ENCODE measurements at places on chromosomes 3 and 15. TPM values are rescaled to one million over a fixed set of nuclear protein-coding genes. Genes with fewer than 3 reads are reported as not detected.

- DNase-seq = no peak
- H3K27me3 ChIP-seq = peaks cover 4% of the 10 kb centered on the region
- H3K4me1 ChIP-seq = no peaks in the 10 kb centered on the region
Observed at GRCh38 chr3:193932136-193932535, 203.8 kb upstream of the HES1 start.

DNA sequence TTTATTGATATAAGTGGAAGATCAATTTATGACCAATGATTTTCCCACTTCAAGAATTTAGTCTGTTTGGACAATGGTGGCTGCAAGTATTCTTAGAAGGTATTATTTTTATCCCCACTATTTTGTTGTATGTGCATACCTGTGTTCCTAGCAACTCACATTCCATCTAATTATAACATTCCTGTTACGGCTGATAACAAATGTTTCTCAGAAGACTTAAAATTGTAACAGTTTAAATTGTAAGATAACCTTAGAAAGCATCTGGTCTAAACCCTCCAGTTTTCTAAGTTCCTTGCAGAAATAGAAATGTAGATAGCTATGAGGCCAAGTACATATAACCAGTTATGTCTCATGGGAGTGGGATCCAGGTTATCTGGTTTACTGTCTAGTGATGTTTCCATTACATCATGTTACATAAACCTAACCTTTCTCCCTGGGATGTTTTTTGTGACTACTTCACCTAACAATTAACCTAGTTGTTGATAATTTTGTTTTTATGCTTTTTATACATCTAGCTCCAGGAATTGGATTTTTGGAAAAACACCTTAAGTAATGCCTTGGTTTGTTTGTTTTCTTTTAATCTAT, 11.1 kb upstream of the MFN1 start:
- H3K36me3 ChIP-seq = peaks cover 26% of the 10 kb centered on the region
- H3K4me3 ChIP-seq = no peak overlapping the region
- H3K4me1 ChIP-seq = peaks cover 12% of the 10 kb centered on the region
- H3K27me3 ChIP-seq = no peaks in the 10 kb centered on the region

DNA sequence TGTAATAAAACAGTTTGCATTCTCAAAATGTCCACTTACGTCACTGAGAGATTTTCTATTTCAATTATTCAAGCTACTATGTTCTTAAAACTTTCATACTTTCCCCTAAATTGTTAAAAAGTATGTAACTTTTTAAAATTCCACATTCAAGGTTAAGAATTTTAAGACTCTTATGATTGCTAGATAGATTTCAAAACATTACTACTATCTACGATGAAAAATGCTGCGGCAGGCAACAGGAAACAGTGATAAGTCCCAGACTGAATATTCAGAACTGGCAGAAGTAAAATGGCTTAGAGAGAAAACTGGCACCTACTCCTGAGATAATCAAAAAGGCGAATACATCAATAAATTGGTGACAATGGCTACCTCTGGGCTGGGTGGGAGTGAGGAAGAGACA, 16.2 kb downstream of the ATP13A3 start:
- H3K27ac ChIP-seq = no peak overlapping the region
- DNase-seq = no peak
- no peaks in the 10 kb centered on the region for H3K27me3 ChIP-seq
- H3K4me3 ChIP-seq = no peak overlapping the region
- peaks cover 3% of the 10 kb centered on the region for H3K36me3 ChIP-seq

DNA sequence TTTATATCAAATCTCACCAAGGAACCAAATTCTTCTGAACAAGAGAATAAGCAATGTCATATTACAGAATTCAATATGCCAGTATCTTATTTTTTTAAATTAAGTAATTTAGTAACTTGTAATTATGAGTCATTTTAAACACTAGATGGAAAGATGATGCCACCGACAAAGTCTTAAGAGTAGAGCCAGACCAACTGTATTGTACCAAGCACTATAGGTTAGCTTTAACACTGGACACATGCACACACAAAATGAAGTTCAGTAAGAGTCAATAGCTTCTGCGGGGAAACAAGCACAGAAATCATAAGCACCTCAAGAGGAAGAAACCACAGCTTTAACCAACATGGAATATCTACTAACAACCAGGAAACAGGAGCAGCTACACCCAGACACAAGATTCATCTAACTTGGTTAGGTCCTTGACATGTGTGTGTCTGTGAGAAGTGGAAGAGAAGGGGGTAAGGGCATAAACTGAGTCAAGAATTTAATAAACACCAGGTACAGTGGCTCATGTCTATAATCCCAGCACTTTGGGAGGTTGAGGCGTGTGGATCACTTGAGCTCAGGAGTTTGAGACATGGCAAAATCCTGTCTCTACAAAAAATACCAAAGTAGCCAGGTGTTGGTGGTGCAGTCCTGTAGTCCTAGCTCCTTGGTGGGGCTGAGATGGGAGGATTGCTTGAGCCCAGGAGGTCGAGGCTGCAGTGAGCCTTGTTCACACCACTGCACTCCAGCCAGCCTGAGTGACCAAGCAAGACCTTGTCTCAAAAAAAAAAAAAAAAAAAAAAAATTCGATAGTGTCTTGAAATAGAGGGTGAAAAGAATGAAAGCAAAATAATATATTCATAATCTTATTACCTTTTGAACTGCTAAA, 28.9 kb downstream of the DENND4A start:
- no peak for DNase-seq
- peak overlapping the region; percentile 30 for H3K27ac ChIP-seq
- H3K4me3 ChIP-seq = no peak overlapping the region

DNA sequence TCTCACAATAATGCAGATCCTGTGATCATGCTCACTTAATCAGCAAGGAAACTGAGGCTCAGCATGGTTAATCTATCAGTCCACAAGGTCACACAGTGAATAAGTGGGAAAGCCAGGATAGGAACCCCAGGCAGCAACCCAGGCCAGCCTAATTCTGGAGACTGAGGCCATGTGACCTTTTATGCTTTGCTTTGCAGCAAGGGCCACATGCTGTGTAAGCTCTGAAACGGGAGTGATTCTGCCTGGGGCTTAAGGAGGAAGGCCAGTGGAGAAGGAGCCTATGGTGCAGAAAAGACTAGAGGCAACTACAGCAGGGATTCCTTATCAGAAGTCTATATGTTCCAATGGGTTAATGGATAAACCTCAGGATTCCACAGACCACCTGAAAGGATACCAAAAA, 157.6 kb upstream of the PPP2R3A start:
- no peaks in the 10 kb centered on the region for H3K27me3 ChIP-seq
- no peak for DNase-seq
- H3K27ac ChIP-seq = no peak overlapping the region
- no peaks in the 10 kb centered on the region for H3K4me1 ChIP-seq
- no peak overlapping the region for H3K4me3 ChIP-seq

- H3K36me3 ChIP-seq = no peaks in the 10 kb centered on the region
- no peak overlapping the region for H3K4me3 ChIP-seq
- no peak for DNase-seq
- no peaks in the 10 kb centered on the region for H3K27me3 ChIP-seq
- H3K27ac ChIP-seq = no peak overlapping the region
- H3K4me1 ChIP-seq = no peaks in the 10 kb centered on the region
Observed at GRCh38 chr3:74590620-74591262, 23.7 kb downstream of the CNTN3 start.

- H3K27me3 ChIP-seq = no peaks in the 10 kb centered on the region
- H3K4me3 ChIP-seq = no peak overlapping the region
- DNase-seq = no peak
- H3K27ac ChIP-seq = no peak overlapping the region
- H3K4me1 ChIP-seq = peaks cover 8% of the 10 kb centered on the region
Observed at GRCh38 chr15:95883064-95883463, 447.4 kb upstream of the NR2F2 start.

DNA sequence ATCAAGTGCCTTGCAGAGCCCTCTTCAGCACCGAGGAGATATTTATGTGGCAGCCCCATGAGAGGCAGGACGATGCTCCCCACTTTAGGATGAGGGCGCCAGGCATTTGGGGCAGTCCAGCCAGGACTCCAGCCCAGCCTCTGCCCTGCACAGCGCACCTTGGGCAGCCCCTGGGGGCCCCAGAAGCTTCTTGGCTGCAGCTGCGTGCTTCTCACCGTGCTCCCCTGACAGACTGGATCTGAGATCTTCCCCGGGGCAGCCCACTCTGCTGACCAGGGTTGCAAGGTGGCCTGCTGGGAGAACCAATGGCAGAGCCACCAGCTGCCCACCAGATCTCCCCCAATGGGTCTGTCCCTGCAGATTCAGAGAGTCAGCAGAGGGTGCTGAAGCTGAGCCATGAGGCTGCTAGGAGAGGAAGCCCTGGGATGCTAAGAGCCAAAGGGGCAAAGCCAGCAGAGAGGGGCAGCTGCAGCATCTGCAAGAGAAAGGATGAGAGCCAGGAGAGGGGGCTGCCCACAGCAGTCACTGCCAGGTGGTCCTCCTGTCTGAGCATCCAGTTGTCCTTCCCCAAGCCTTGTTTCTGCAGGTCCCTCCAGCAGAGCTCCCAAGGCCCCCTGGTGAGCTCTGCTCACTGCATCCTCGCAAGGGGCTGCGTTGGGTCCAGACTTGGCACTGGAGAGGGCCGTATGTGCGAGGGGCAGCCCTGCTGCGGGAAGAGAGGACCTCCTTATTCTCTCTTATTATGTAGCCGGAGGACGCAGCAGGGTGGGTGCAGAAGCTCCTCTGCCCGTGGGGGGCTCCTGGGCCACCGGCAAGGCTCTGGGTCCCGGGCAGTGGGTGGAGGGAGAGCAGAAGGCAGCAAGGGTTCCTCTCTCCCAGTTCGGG, 14.7 kb upstream of the KLF13 start:
- no peak overlapping the region for H3K4me3 ChIP-seq
- peaks cover 26% of the 10 kb centered on the region for H3K4me1 ChIP-seq
- no peak overlapping the region for H3K27ac ChIP-seq
- no peak for DNase-seq

DNA sequence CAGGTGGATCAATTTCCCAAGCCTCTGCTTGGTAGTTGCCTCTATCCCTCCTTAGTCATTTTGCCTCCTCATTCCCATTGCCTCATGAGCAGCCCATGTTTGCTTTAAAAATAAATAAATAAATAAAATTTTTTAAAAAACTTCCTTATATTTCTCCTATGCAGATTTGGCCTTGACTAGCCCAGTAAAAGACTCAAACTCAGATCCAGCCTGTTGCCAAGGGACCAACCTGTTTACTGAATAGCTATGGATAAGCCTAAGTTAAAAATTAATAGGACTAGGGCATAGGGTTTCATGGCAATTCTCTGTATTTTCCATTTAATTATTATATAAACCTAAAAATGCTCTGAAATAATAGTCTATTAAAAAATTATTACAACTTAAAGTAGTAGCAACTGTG, 384.4 kb downstream of the RSL24D1 start:
- no peak for DNase-seq
- no peaks in the 10 kb centered on the region for H3K4me1 ChIP-seq
- H3K27ac ChIP-seq = no peak overlapping the region
- H3K27me3 ChIP-seq = peaks cover 7% of the 10 kb centered on the region
- no peak overlapping the region for H3K4me3 ChIP-seq
- no peaks in the 10 kb centered on the region for H3K36me3 ChIP-seq

DNA sequence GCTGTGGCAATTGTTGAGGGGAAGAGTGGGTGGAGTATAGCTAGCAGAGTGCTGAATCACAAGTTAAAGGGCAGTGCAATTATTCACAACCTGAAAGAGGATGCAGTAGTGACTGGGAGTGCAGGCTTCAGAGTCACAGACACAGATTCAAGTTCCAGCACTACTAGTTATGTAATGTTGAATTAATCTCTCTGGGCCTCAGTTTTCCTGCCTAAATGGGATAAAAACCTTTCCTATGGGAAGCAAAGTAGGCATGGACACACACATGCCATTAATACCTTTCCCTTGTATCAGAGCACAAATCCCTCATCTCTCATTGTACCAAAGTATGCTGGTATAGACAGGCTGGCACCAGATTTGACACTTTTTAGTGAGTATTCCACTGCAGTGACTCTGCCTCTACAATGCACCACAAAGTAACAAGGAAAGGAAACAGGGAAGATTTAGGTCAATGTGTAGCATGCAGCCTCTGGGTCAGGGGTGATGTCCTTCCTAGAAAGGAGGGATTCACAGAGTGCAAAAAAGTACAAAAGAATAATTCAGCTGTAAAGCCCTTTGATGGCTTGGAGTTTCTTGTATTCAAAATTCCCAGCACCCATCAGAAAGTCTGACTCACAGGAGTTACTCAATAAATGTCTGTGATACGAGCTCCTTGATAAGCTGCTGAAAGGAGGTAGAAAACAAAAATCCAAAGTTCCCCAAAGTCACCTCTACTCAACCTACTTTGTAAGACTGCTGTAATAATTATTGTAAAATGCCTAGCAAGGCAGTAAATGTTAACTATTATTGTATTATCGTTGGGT, 507.5 kb upstream of the TGFBR2 start:
- H3K27ac ChIP-seq = no peak overlapping the region
- H3K4me3 ChIP-seq = no peak overlapping the region
- peaks cover 9% of the 10 kb centered on the region for H3K4me1 ChIP-seq
- peaks cover 7% of the 10 kb centered on the region for H3K36me3 ChIP-seq
- H3K27me3 ChIP-seq = no peaks in the 10 kb centered on the region

GRCh38 chr15:42547918-42548248, 710 bp downstream of the LRRC57 start:
- peak overlapping the region; percentile 96 for H3K27ac ChIP-seq
- H3K27me3 ChIP-seq = no peaks in the 10 kb centered on the region
- DNase-seq = no peak
- peaks cover 16% of the 10 kb centered on the region for H3K36me3 ChIP-seq
- peak overlapping the region; percentile 97 for H3K4me3 ChIP-seq

- H3K4me3 ChIP-seq = no peak overlapping the region
- H3K36me3 ChIP-seq = no peaks in the 10 kb centered on the region
- H3K27me3 ChIP-seq = peaks cover 8% of the 10 kb centered on the region
Observed at GRCh38 chr15:95919460-95919859, 411.0 kb upstream of the NR2F2 start.

DNA sequence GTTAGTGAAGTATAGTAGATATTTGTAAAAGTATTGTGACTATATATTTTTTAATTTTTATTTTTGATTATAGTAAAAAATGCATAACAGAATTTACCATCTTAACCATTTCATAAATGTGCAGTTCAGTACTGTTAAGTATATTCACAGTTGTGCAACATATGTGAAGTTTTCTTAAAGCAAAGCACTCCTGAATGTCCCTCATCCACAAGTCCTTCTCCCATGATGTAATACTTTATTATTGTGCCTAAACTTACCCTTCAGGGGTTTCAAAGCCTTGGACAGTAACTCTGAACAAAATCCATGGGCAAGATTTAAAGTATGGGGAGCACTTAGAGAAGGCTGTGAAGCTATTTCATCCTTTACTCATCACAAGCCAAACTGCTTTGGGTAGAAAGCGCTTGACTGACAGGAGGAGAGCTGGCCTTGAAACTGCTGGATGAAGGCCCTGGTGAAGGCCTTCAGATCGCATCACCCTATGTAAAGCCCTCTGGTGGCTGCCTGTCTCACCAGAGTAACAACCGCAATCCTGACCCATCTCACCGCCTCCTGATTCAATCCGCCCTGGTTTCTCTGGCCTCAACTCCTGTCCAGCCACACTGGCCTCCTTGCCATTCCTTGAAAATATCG, 28.0 kb downstream of the LSM3 start:
- H3K36me3 ChIP-seq = no peaks in the 10 kb centered on the region
- DNase-seq = no peak
- no peaks in the 10 kb centered on the region for H3K27me3 ChIP-seq
- H3K4me1 ChIP-seq = peaks cover 3% of the 10 kb centered on the region

Gene SEMA5B
- not detected for total RNA-seq

Gene BFSP2
- not detected for total RNA-seq

Gene ATP6V1A
- total RNA-seq = 57.1 TPM

Gene PPP2R3A
- total RNA-seq = 0.44 TPM

Gene SATB1
- 92.0 TPM for total RNA-seq

Gene AEN
- 81.8 TPM for total RNA-seq

Gene GOLGA6A
- total RNA-seq = not detected

All from activated naive CD8-positive, alpha-beta T cell treated with anti-CD3 and anti-CD28 coated beads for 36 hours (primary cell).